CD4-positive, alpha-beta T cell treated with Interleukin-4 for 1 hour (primary cell): ENCODE measurements at places on chromosomes 2 and 18.

GRCh38 chr18:29259838-29260237, 1082.9 kb upstream of the CDH2 start:
- DNase-seq, result no peak

DNA sequence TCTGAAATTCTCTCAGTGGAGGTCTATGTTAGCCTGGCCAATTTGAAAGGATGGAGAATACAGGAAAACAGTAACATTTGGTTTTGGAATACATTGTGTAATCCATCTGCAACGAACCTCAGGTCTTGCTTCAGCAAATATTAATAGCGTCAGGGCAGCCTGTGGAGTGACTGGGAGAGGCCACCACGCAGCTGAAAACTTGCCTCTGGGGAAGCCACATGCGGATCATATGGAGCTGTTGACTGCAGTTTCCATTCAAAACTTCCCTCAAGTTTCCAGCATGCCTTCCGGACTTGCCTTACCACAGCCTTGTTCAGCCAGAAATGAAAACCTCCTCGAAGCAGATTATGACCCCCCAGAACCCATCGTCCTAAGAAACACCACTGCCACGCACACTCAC, 25.7 kb downstream of the BCL11A start:
- DNase-seq, result no peak

GRCh38 chr2:144824306-144825080, 304.6 kb upstream of the ZEB2 start:
- DNase-seq, result no peak

DNA sequence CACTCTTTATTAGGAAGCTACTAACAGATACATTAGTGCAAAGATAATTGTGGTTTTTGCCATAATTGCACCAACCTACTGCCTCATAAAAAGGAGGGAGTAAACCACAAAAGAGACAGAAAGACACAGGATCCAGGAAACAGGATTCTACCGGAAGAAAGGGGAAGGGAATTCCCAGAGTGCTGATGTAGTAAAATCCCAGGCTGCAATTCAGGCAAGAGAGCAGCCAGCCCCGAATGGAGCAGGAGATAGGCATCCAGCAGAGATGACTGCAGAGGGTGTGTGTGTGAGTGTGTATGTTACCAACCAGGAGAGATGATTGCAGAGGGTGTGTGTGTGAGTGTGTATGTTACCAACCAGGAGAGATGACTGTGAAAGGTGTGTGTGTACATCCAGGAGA, 84.4 kb downstream of the KCNS3 start:
- no peak for DNase-seq

DNA sequence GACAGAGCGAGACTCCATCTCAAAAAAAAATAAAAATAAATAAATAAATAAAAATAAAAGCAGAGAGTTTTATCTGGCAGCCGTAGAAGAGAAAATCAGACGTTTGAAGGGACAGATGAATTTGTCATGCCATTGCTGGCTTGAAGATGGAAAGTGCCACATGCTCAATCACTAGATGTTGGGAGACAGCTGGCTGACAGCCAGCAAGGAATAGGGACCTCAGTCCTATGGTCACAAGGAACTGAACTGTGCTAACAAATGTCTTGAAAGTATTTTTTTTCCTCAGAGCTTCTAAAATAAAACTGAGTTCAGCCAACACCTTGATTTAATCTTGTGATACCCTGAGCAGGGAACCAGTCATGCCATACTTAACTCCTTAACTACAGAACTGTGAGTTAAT, 65.4 kb downstream of the DTNA start:
- DNase-seq, result no peak

- DNase-seq, result no peak
These were observed 80.5 kb downstream of the HAUS1 start for GRCh38 chr18:46184727-46185126.

DNA sequence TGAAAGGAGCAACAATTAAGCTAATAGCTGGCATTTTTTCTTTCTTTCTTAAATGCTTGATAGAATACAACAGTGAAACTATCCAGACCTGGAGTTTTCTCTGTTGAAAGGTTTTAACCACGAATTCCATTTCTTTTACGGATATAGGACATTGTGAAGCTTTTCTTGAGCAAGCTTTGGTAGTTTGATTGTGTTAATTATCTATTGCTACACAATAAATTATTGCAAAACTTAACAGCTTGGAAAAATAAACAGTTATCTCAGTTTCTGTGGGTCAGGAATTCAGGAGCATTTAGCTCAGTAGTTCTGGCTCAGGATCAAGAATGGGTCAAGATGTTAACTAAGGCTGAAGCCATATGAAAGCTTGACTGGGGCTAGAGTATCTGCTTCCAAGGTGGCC, 11.7 kb downstream of the PHOSPHO2 start:
- no peak for DNase-seq

DNA sequence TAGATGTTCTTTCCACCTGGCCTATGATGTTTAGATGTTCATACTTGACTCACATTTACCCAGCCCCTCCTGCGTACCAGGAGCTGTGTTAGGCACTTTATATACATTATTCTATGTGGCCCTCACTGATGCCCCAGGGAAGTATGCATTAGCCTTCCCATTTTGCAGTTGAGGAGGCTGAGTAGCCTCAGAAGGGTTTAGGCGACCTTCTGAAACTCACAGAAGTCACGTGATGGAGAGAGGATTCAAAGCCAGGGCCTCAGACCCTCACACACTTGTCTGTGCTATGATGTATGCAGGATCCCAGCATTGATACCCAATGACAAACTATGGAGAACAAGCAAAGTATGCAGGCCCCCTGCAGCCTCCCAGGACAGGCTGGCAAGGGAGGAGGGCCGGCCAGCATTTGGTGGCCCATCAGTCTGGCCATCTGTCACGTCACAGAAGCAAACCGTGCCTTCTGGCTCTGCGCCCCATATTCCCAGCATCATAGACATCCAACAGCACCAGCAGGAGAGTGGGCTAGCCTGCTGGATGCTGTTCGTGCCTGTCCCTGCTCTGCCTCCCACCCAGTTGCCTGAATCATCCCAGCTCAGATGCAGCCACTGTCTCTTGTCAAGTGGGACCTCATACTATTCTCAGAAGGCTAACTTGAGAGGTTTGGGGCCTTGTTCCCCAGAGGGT, 33.6 kb downstream of the EHD3 start:
- no peak for DNase-seq
